ENCODE measurements at places on chromosomes 1 and 21.

DNA sequence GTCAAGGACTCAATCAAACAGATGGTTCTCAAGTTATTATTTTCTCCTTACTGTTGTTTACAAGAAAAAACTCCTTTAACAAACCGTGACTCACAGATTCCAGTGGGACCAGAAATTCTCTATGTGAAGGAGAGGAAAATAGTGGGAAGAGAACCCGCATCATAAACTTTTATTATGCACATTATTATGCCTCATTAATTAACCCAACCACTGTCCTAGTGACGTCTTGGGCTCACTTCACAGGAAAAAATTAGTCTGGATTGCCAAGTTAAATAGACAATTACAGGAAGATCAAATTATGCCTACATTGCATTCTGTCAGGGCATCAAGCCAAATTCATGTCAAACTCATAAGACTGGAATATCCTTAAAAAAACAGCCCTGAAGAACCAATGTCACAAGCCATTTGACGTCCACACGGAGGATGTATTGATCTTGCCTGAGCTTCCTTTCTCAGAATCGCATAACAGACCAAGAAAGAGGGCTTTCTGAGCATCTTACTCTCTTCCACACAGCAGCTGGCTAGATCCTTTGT lies 347.8 kb downstream of the DUSP10 start:
- no peak for DNase-seq

DNA sequence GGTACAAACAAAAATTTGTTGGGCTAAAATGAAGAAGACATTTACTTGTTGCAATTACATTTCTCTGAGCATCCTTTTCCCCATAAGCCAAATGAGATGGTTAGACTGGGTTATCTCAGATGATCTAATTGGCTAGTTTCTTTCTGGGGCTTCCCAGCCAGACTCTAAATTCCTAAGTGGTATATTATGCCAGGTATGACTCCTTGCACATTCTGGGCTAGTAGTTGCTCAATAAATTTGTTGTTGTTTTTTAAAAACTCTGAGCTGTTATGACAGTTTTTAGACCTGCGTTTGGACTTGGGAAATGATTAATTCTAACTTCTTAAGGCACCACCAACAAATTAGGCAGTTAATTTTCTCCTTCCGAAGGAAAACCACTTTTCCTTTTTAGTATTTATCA lies 66.1 kb downstream of the UCK2 start:
- DNase-seq, result no peak

GRCh38 chr1:155044812-155045657 lies 6.1 kb upstream of the ADAM15 start:
- peak; percentile 60 for DNase-seq

DNA sequence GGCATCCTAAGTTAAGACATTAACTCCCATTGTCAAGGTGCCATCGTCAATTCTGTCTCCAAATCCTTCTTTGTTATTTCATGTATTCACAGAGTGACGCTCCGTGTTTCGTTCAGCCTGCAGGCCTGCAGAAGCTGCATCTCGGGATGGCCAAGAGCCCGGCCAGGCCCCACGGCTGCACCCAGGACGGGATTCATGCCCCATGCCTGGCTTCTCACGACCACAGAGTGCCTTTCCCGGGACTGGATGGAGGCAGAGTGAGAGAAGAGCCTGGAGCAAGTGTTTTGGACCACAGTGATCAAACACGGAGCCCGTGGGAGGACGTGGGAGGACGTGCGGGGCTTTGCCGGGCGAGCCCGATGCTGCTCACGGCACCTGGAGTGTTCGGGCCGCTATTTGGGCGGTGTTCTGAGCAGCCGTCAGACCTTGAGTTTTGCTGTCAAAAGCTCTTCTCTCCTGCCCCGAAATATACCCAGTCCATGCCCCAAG lies 56.8 kb downstream of the COL6A1 start:
- DNase-seq, result no peak

GRCh38 chr1:221810406-221810805 lies 68.5 kb upstream of the DUSP10 start:
- no peak for DNase-seq

DNA sequence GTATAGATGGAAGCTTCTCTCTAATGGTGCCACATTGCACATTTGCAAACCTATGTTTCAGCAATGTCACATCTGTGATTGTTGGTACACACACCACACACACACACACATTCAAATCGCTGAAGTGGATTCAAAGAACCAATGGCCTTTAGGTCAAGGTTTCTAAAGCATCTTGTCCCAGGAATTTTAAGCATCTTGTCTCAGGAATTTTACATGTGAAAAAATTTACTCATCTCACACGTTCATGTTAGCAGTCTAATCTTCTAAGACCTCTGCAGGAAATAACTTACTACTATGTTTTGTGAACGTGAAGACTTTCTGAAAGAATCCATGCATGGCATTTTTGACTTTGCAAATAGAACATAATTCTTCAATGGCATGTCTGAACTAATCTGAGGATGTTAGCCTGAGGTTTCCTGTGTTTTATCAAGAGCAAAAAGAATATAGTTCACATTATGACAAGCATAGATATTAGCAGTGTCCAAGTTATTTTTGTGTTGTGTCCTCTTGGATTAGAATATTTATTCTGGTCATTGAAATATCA lies 125.1 kb downstream of the CYYR1 start:
- no peak for DNase-seq

- no peak for DNase-seq
These were observed 1.1 kb upstream of the RAP1GAP start for GRCh38 chr1:21670059-21670881.

- peak; percentile 19 for DNase-seq
These were observed 129.5 kb downstream of the TENT5C start for GRCh38 chr1:117735045-117735992.

GRCh38 chr21:44434568-44434925 lies 20.8 kb upstream of the LRRC3 start:
- no peak for DNase-seq

DNA sequence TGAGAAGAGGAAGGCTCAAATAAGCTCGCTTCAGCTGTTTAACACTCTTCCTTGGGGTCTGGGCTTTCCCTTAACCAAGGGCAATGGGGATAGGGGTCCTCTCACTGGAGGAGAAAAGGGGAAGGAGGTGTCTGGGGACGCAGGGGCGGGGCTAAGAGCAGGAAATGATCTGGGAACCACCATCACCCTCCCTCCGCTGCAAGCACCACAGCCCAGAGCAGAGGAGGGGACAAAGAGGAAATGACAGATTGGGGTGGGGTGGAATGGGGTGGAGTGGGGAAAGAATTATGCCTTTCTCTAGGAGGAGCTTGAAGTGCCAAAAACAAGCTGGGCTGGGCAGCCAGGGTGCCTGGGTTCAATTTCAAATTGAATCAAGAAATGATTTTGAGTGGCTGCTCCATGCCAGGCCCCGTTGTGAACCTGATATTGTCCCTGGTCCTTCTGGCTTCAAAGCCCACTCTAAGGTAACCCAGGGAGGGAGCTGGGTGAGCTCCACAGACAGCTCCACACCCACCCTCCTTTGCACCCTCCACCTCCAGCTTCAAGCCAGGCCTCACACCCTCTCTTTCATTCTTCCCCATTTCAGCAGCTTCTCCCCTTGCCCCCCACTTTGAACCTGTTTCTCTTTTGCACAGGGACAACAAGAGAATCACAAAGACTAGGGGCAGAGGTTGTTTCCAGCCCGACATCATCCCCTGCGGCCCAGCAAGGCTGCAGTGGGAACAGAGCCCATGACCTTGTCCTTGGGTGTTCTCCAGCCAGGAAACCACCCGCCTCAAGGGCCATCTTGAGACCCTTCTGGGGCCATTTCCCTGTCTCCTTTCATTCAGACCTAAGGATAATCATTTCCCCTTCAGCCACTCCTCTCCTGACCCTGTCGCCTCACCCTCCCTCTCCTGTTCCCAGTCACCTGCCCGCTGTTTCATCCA lies 1.1 kb downstream of the ARHGAP30 start:
- DNase-seq, result peak; percentile 91

GRCh38 chr1:109762821-109763645 lies 690 bp downstream of the EPS8L3 start:
- DNase-seq, result no peak

DNA sequence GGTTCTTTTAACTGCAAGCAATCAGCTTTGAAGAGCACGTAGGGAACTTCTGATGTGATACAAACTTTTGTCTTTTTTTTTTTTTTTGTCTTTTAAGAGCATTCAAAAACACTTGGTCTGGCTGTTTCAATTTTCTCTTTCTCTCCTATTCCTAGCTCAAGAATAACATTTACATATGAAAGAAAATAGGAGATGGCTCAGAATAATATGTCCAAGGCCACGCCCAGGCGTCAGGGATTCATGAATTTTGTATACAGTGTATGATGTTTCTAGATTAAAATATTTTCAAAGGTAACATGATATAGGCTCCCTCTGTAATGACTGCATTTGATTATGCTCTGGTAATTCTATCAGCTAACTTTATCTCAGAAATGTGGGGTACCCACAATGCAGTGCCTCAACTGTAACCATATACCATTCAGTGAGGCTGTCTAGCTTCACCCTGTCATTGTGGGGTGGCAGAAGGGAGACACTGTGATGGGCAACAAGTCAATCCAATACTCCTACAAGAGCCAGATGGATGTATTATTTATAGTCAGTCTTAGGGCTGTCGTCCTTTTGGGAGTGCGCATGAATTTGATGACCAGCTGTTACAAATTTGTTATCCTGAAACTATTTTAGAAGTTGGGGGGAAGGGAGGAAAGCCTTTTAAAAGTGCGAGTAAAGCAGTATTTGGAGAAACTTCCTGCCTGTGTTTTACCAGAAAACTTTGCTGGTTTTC lies 1.5 kb upstream of the AKNAD1 start:
- no peak for DNase-seq

DNA sequence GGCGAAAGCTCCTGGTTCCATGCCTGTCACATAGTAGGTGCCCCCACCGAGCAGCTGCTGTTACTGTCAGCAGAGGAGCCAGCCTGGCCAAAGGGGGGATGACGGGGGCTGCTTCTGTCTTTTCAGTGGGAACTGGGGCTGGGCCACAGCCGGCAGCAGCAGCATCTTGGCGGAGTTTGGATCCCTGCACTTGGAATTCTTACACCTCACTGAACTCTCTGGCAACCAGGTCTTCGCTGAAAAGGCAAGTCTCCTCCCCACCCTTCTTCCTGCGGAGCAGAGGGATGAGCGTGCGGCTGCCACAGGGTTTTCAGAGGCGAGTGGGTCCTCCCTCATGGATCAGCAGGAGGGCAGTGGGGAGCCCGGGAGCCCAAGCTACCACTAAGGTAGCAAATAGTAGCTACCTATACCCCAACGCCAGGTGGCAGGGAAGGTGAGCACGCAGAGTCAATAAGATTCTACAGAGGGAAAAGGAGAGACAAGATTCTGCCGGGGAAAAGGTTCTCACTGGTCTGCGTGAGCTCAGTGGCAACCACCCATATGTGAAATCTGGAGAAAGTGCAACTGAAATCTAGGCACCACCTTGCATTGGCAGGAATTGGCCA lies 41.4 kb upstream of the SELENON start:
- no peak for DNase-seq

DNA sequence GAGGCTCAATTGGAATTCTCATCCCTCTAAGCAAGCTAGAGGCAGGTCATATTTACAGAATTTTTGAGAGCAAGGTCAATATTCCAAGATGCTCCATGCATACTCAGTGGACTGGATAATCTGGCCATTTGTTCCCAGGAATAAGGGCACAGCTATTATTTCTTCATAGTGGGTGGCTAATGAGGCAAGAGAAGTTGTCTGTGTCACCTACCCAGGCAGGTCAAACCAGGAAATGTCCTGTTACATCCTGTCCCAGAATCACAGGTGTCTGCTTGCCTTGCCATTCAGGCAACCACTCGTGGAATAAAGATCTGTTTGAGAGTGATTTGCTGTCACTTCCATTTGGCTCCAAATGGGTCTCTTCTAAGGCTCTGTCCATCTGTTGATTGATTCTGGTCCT lies 85.2 kb upstream of the ZP4 start:
- no peak for DNase-seq

GRCh38 chr21:18023157-18023556 lies 204.0 kb upstream of the C21orf91 start:
- no peak for DNase-seq

- no peak for DNase-seq
These were observed 4.2 kb upstream of the GJB5 start for GRCh38 chr1:34750610-34751009.

DNA sequence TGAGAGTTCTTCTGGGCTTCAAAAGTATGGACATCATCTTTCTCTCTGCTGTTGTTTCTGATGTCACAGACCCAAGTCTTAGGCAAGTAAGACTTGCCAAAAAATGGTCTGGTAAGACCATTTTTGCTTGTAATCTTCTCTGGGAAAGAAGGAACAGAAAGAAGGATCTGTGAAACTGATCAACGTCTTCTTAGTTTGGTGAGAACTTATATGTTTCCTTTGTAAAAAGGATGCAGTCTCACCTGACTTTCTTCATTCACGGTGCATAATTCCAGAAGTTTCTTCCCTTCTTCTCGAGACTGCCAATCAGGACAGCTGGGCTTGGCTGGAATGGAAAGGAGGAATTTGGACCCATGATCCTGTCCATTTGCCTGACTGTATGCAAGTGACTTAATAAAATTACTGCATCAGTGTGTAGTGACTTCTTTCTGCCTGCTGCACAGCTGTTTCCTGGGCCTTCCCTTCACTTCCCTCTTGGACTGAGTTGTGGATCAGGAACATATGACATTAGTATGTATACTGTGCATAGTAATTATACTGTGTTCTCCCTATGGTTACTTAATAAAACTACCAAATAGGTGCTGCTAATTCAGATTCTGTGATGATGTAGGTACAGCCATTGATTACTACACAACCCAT lies 7.6 kb upstream of the DENND1B start:
- DNase-seq, result no peak

DNA sequence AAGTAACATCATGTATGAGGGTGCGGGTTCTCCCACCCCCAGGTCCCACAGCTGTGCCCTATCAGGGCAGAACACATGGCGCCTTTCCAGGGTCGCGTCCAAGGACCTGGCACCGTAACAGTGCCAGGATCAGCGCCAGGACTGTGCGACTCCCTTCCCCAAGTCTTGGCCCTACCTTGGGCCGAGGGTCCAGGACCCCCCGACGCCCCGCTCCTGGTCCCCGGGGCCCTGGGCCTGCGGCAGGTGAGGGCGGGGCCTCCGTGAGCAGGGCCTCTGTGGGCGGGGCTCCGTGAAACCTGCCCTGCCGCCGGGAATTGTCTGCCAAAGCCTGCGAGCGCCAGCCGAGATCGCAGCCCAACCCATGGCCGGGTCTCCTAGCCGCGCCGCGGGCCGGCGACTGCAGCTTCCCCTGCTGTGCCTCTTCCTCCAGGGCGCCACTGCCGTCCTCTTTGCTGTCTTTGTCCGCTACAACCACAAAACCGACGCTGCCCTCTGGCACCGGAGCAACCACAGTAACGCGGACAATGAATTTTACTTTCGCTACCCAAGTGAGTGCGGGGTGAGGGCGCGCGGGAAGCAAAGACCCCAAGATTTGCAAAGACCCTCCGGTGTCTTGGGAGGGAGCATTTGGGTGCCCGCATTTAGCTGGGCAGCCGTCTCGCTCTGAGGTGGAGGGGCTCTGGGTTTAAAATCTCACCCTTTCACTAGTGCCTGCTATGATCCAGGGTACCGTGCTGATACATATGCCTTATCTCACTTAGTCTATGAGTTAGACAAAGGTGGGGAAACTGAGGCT lies at the start of gene RHBG:
TSS of gene RHBG (plus strand) at position 323 of the 796 bp plus-strand sequence. CDS start at position 362, 39 bp downstream.
- no peak for DNase-seq

- DNase-seq, result no peak
These were observed 665.0 kb downstream of the SMYD3 start for GRCh38 chr1:245842106-245842505.

- no peak for DNase-seq
These were observed 348.0 kb downstream of the PTPRU start for GRCh38 chr1:29584362-29584761.

GRCh38 chr1:197781968-197782721 lies 6.9 kb upstream of the DENND1B start:
- no peak for DNase-seq

All from Jurkat, Clone E6-1 (cell line).